ENCODE measurements at places on chromosomes 5 and 9.
A peak's percentile ranks its signal among the peaks of the same experiment; 100 is the strongest.

- DNase-seq, result no peak
Measured at GRCh38 chr9:7150153-7150890, 392.5 kb downstream of the KDM4C start.

GRCh38 chr5:50623666-50624065 lies 42.8 kb upstream of the PARP8 start:
- peak; percentile 45 for DNase-seq

DNA sequence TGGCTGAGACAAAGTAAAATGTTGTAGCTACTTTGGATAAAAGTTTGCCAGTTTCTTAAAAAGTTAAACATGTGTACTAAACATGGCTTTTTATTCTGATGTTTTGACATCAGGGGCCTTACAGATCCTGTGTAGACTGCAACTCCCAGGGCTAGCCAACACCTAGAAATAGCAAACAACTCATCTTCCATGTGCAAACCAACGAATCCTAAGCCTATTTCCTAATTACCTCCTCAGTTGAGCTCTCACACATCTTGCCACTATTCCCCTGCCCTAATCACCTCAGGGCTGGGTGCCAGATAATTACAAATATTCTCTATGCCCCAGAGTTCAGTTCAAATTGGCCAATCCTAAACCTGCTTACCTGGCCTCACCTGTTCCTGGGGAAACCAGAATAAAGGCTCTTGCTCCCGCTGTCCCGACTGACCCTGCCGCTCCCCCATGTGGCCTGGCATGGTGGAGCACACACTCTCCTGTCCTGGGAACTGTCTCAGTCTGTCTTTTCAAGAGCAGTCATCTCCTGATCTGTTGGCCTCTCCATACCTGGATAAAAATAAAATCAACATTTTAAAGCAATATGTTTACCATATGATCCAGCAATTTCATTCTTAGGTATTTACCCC lies 37.1 kb upstream of the FAM169A start:
- DNase-seq, result peak; percentile 96

DNA sequence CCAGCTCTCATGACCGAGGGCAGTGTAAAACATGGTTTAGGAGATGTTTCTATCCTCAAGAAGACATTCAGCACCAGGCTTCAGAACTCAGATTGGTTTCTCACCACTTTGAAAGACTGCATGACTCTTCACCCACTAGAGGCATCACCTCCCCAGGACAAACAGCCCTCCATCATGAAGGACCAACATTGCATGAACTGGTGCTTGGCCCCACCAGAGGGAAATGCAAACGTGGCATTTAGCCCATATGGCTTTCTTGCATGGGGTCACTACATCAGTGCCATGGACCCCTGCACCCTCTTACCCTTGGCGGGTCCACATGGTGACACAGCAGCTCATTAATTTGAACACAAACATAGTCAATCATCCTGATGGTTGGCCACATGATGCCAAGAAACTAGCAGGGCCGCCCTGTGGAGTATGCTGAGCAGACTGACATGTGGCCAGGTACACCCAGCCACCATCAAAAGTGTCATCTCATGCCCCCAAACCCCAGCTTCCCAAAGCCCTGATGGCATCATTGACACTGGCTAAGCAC lies 129.5 kb upstream of the FSTL4 start:
- no peak for DNase-seq

DNA sequence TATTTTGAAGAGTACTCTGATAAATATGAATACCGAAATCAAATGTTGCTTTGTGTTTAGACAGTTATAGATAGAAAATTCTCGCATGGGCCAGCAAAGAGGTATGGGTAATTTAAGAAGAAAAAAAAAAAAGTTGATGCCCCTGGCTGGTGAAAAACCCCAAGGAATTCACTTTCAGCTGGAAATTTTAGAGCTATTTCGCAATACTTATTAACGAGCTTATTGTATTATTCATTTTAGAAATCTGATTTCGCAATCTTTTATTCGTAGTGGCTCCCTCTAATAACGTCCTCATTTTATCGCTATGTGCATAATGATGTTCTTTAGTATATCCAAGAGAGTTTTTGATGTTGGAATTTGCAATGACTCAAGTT lies 18.5 kb upstream of the FER start:
- DNase-seq, result no peak

GRCh38 chr5:150206098-150206778 lies 16.4 kb downstream of the SLC6A7 start:
- no peak for DNase-seq

DNA sequence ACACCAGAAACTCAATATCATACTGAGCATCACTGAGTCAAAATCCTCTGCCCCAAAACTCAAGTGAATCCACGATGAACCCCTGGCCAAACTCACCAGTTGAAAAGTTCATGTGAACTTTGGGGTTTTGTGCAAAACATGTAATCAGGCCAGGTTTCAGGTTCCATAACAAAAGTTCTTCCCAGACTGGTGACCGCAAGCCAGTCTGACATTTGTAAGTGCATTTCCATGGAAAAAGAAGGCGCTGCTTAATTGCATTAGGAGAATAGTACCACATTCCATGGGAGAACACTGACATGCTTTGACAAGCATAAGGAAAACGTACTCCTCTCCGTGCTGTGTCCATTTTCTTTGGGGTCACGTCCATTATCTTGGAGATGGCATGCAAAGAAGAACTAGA lies 567.0 kb downstream of the BNC2 start:
- DNase-seq, result no peak

- DNase-seq, result no peak
Measured at GRCh38 chr9:83119873-83120272, 56.9 kb upstream of the RASEF start.

All from endodermal cell (in vitro differentiated cells).